Mammary epithelial cell (primary cell): ENCODE measurements at places on chromosomes 3 and 15. TPM values are rescaled to one million over a fixed set of nuclear protein-coding genes. Genes with fewer than 3 reads are reported as not detected.

DNA sequence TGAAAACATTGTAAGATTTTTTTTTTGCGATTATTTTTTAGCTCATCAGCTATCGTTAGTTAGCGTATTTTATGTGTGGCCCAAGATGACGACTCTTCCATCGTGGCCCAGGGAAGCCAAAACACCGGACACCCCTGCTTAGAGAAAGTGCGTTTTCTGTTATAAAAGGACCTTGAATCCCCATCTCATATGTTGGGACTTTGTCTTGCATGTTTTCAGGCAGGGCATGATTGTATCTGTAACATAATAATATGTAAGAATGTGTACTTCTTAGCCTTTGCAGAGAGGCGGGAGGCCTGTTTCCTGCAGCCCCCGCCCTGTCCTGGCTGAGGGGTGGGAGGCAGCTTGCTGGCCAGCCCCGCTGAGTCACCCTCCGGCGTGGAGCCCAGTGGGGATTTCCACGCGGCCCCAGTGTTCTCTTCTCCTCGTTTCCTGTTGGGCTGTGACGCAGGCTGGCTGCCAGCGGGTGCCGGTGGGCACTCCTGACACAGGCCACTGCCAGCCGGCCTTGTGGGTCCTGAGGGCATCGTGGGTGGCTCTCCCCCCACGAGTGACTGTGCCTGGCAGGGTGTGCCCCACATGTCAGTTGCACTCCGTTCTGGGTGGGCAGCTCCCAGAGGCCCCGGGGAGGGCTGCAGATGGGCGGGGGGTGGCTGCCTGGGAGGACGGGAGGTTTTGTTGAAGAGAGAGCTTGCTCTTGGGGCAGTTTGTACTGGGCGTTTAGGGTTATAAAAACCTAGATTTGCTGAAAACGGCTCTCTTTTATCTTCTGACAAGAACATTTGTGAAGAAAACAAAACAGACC lies 55.6 kb downstream of the SMAD3 start:
- DNase-seq: peak; percentile 88

DNA sequence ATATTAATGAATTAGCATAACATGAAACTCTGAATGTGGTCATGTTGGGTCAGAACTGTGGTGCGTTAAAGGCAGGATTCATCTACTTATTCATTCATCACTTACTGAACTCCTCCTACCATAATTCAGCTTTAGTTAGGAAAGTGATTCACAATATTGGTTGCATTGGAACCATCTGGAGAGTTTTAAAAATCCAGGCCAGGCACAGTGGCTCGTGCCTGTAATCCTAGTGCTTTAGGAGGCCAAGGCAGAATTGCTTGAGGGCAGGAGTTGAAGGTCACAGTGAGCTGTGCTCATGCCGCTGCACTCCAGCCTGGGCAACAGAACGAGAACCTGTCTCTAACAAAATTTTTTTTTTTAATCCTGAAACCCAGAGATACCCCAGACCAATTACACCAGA lies 44.2 kb upstream of the ATG7 start:
- no peak for DNase-seq

GRCh38 chr15:71149646-71150557 lies 34.6 kb downstream of the THSD4 start:
- DNase-seq: no peak

GRCh38 chr15:60448668-60449360 lies 30.1 kb downstream of the ICE2 start:
- DNase-seq: no peak

DNA sequence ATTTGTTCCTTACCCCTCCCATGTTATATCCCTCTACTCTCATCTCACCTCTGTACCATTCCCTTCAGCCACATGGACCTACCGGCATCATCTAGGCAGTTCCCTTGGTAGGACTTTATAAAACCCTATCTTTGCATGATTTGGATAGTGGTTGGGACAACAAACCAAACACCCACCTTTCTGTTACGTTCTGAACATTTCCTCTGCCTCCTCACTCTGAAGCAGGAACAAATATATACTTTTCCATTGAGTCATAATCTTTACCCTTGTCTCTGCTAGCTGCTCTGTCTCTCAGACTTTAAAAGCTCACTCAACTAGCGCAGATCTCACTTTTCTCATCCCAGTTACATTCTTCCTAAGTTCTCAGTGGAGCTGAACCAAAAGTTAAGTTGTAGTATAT lies 17.8 kb downstream of the UBXN7 start:
- DNase-seq: no peak

GRCh38 chr3:184039414-184039813 lies 7.9 kb downstream of the HTR3D start:
- DNase-seq: peak; percentile 13

GRCh38 chr15:67164811-67165253 lies 89.6 kb downstream of the AAGAB start:
- no peak for DNase-seq

The CHST13 gene
- polyA plus RNA-seq: not detected

The FBXL2 gene
- 21.4 TPM for polyA plus RNA-seq

GRCh38 chr3:124351430-124352148 lies 359.7 kb upstream of the ROPN1 start:
- peak; percentile 28 for DNase-seq

- DNase-seq: no peak
Observed at GRCh38 chr3:14758297-14758696, 60.5 kb upstream of the FGD5 start.

DNA sequence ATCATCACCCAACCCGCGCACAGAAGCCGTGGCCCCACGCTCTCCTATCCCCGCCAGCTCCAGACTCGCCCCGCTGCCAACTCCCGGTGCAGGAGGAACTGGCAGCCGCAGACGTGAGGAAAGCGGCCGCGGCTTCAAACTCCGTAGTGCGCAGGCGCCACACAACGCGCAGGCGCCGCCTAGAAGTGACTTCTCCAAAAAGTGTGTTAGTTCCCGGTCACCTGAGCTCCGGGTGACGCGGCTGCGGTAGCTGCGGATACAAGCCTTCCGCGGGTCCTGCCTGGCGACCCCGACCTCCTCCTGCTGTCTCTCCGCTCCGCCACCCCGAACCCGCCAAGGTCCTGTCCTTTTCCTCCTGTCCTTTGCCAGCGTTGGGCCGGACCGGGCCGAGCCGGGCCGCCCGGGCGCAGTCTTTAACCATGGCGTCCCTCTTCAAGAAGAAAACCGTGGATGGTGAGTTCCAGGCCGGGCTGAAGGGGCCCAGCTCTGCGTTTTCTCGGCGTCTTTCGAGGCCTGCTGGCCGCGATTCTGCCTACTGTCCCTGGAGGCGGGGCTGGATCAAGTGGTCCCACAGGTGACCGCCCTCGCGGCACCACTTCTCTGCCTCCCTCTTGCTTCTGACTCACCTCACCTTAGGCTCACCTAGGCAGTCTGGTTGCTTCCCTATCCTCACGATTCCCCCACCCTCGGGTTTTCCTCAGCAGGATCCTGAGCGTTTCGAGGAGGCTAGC lies at the start of gene CHMP2B:
Gene CHMP2B (plus strand): TSS at position 206 of the 731 bp plus-strand sequence. CDS start 214 bp downstream, at position 420.
- peak; percentile 93 for DNase-seq

The NLGN1 gene
- polyA plus RNA-seq: not detected

DNA sequence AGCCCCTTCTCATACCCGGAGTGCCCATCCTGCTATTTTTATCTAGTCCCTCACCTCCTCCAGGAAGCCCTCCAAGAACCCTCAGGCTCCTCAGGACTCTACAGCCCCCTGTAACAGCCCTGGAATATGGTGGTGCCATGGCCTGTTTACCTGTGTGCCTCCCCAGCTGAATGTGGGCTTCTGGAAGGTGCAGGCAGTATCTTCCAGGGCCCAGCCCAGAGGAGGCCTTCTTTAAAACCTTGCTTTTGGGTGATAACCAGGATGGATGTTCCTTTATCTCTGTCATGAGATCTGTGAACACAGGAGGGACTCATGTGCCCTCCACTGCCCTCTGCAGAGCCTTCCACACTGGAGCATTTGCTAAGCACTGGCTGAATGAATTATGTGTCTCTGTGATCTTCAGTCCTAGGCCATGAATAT lies 36.7 kb upstream of the MRPS22 start:
- no peak for DNase-seq

GRCh38 chr3:128484404-128485281 lies 8.4 kb downstream of the GATA2 start:
- DNase-seq: no peak

The MOBP gene
- not detected for polyA plus RNA-seq

The PRSS50 gene
- not detected for polyA plus RNA-seq

The CYP1A2 gene
- polyA plus RNA-seq: not detected

- no peak for DNase-seq
Observed at GRCh38 chr15:50077651-50078050, 41.4 kb downstream of the ATP8B4 start.

GRCh38 chr3:174846055-174846454 lies 13.1 kb upstream of the NAALADL2 start:
- no peak for DNase-seq

GRCh38 chr3:47799733-47800132 lies 3.2 kb upstream of the DHX30 start:
- DNase-seq: no peak

The HIGD2B gene
- not detected for polyA plus RNA-seq

GRCh38 chr15:80494756-80495155 lies 90.6 kb downstream of the ARNT2 start:
- no peak for DNase-seq

The SLC51A gene
- polyA plus RNA-seq: not detected

- DNase-seq: peak; percentile 95
Observed at GRCh38 chr3:185316740-185317412, 46.1 kb upstream of the MAP3K13 start.

The PYGO1 gene
- polyA plus RNA-seq: 0.19 TPM

GRCh38 chr15:65917407-65917756 lies 48.1 kb downstream of the RAB11A start:
- DNase-seq: no peak

GRCh38 chr15:87355946-87356345 lies 900.6 kb downstream of the NTRK3 start:
- no peak for DNase-seq

The ACOX2 gene
- polyA plus RNA-seq: 0.74 TPM

- peak; percentile 83 for DNase-seq
Observed at GRCh38 chr3:196502775-196503195, 783 bp downstream of the RNF168 start.

GRCh38 chr3:46442576-46443530 lies 21.9 kb downstream of the LTF start:
- DNase-seq: no peak

GRCh38 chr15:81785181-81785580 lies 260.6 kb downstream of the MEX3B start:
- no peak for DNase-seq

DNA sequence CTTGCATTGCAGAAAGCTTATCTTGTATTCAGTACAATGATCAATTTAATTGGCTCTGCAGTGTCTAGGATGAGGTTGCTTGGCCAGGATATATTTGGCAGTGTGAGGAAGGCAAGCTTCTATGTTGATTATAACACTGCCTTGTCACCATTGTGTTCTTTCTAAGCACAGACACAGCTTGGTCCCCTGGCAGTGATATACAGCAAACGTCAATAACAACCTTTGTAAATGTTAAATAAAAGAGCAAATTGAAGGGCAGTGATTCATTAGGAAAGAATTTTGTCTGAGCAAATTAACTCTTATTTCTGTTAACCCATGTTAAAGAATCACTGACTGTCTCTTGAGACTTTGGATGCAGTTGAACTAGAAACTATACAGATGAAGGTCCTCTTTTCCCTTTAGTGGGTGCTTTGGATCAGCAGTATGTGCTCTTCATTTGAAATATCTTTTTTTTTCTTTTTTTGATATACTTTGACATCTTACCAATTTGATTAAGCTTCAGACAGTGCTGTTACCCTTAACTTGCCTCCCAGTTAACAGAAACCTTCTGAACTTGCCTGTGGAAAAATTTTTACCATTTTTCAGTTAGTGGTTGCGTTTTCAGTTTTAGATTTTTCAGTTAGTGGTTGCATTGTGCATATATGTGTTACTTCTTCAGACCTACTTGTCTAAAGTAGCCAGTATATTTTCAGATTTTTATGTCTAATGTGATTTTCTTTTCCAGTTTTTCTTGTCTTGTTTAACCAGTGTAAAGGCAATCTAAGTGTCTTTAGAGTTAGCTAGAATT lies 199.8 kb downstream of the TCF12 start:
- peak; percentile 29 for DNase-seq

The GXYLT2 gene
- 5.8 TPM for polyA plus RNA-seq

DNA sequence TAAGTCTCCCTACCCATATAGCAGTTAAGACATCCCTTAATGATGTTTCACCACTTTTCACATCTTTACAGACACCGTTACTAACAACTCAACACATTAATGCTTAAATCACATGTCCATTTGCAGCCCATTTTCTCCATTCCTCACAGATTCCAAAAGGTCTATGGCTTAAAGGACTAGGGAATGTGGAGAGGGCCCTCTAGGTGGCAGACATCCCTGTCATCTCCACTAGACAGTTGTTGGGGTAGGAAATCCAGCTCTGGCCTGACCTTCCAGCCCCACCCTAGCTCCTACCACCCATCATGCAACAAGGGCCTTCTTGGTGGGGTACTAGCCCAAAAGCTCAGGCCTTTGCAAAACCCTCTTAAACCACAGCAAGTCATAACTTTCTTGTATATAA lies 25.2 kb downstream of the CPEB1 start:
- no peak for DNase-seq

GRCh38 chr3:37384117-37384516 lies 209.7 kb upstream of the LRRFIP2 start:
- no peak for DNase-seq

- no peak for DNase-seq
Observed at GRCh38 chr3:128449111-128449638, 17.5 kb downstream of the DNAJB8 start.

DNA sequence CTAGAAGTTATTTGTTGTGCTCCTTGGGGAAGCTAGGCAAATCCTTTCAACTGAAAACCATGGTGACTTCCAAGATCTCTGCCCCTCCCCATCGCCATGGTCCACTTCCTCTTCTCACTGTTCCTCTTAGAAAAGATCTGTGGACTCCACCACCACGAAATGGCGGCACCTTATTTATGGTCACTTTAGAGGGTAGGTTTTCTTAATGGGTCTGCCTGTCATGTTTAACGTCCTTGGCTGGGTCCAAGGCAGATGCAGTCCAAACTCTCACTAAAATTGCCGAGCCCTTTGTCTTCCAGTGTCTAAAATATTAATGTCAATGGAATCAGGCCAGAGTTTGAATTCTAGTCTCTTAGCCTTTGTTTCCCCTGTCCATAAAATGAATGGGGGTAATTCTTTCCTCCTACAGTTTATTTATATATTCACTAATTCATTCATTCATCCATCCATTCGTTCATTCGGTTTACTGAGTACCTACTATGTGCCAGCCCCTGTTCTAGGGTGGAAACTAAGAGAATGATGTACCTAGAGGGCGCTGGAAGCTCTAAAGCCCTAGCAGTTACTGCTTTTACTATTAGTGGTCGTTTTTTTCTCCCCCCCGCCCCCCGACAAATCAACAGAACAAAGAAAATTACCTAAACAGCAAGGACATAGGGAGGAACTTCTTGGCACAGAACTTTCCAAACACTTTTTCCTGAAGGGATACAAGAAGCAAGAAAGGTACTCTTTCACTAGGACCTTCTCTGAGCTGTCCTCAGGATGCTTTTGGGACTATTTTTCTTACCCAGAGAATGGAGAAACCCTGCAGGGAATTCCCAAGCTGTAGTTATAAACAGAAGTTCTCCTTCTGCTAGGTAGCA lies 657 bp downstream of the PATL2 start:
- no peak for DNase-seq
